ENCODE measurements at places on chromosomes 2 and 18.
A peak's percentile ranks its signal among the peaks of the same experiment; 100 is the strongest.

DNA sequence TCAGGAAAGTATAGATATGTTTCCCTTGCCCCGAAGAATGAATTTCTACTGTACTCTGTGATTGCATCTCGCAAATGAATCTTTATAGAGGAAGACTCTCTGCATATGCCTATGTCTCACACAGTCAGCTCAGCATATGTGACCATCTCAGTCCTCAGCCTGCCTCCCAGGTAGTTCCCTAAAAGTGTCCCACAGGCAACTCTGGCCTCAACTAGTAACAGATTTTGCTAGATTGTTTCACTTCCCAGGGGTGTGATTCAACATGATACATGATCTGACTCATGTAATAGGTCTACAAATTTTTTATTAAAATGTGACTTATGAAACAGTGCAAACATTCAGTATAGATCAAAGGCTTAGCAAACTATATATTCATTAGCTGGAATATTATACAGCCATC, 296.6 kb upstream of the CRIM1 start:
- no peak for DNase-seq

DNA sequence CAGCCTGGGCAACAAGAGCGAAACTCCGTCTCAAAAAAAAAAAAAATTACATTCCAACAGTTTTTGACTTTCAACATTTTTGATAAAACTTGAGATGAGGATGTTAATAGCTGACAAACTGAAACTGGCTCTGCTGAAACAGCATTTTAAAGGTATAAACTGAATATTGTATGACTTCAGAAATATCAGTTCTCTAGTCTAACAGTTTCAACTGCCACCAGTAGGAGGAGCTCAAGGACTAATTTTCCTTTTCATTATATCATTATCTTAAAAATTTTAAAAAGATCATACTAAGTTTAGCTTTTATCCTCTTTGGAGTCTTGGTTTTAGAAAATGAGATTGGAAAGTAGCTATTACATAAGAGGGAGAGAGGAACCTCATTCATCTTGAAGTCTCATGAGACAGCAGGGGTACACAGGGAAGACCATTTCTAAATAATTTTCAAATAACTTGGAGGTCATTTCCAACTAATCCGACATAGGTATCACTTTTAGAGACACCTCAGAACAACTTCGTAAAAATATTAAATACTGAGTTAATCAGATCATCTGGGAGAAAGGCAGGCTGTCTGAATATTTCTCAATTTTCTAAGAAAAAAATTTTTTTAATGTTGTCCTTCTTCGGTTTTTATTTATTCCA, 37.6 kb upstream of the MCM6 start:
- peak; percentile 33 for DNase-seq

DNA sequence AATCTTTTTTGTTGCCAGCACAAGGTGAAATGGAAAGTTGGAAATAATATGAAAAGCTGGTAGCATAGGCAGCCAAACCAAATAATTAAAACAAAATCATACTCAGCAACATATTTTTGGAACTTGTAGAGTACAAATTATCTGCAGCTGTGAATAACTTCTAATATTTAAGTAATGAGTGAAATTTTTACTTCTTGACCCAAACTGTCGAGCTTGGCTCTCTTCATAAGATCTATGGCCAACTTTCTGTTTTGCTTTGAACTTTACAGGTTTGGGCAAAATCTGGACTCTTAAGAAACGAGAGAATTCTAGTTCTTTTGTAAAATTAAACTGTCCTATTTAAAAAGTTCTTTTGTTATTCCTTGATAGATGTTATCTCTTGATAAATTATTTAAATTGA, 25.6 kb upstream of the CCDC102B start:
- no peak for DNase-seq

DNA sequence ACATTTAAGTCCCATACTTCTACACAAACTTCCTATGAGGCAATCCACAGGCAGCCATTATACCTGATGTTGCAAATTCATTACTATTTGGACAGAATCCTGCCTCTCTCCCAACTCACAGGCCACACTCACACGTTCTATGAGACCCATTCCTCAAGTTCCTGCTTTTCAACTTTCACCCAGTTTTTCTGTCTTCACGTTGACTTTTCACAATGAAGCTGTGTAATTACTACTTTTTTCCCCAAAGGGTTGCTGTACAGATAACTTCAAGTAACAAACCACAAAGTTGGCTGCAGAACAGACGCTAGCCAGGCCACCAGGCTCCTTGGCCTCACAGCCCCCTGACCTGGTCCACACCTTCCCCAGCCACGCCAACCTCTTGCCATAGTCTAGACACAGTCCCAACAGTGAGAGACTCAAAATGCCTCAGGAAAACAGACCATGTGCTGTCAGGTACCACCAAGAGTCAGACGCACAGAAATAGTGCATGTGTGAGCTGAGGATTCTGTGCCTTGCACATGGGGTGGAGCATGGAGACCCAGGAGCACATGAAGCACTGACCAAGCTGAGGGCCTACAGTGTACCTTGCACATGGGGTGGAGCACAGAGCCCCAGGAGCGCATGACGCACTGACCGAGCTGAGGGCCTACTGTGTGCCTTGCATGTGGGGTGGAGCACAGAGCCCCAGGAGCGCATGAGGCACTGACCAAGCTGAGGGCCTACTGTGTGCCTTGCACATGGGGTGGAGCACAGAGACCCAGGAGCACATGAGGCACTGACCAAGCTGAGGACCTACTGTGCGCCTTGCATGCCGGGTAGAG, 61.0 kb downstream of the EIPR1 start:
- DNase-seq, result no peak

DNA sequence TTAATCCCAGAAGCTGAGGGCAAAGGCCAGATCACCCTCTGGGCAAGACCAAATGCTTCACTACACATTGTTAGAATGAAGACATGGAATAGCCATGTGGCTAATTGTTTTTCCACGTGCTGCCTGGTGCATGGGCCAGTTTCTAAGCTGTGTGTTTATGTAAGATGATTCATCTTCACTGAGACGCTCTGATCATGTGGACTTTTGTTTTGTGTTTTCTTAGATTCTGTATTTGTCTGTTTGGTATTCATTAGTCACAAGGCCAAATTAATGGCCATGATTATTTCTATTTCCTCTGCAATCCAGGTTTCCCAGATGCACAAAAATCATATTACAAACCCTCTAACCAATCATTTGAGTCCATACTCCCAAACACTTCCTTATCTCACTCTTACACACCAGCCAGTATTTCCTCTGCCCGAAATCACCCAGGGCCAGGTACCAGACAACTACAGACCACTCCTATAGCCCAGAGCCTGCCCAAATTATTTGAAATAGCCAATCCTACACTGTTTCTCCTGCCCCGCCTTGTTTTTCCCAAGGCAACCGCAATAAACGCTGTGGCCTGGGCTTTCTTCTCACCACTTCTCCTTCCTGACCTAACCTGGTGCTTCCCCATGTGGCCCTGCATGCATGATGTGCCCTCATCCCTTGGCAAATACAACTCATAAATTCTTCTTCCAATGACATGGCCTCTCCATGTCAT, 94.2 kb upstream of the SP3 start:
- DNase-seq, result no peak

GRCh38 chr18:24459772-24460171, 665 bp upstream of the HRH4 start:
- DNase-seq, result no peak

DNA sequence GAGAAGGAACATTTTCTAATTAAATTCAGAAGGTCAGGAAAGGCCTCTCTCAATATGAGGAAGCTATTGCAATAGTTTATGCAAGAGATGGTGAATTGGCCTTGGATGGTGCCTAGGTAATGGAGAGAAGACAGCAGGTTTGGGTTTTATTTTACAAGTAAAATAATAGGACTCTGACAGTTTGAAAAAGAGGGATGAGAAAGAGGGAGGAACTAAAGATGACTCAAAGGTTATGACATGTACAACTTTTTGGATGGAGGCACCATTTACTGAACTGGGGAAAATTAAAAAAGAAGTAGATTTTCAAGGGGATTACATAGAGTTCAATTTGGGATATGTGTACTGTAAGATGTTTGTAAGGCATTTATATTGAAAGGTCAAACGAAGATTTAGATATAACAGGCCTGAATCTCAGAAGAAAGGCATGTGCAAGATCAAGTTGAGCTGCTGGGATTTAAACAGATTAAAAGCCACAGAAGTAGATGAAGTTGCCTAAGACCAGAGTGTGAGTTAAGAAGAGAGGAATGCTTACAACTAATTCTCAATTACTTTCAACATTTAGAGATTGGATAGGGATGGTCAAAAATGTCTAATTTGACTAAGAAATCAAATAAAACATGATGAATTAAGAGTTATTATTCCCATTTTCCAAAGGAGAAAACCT, 12.3 kb upstream of the ASNSD1 start:
- no peak for DNase-seq

DNA sequence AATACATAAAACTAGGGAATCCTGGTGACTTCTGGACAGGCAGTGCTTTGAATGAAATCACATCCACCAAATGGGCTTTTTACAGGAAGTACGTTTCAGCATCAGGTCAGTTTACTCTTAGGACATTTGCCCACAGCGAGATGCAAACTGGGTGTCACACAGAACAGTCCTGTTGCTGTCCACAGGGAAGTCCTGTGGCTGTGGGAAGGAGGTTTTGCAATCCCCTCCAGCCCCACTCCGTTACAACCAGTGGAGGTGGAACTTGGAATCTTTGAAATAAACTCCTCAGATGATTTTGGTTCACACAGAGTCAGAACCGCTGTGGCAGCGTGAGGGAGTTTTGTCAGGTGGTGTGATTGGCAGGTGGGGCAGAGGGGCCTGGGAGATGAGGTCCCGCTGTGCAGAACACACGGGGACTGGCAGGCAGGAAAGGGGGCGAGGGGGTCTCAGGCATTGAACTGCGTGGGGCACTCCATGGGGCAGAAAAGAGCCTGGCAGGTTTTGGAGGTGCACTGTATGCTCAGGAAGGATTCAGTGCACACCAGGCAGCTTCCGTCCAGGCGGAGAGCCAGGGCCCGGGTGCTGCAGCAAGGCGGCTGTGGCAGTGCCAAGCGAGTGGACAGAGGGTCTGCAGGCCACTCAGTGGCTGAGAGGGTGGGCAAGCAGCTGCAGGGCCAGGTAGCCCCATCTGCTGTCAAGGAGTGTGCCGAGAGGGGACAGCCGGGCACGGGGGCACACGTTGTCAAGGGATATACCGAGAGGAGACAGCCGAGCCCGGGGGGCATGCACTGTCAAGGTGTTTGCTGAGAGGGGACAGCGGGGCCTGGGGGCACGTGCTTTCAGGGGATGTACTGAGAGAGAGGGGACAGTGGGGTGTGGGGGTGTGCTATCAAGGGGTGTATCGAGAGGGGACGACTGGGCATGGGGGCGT, 148.7 kb downstream of the LDLRAD4 start:
- DNase-seq, result no peak

DNA sequence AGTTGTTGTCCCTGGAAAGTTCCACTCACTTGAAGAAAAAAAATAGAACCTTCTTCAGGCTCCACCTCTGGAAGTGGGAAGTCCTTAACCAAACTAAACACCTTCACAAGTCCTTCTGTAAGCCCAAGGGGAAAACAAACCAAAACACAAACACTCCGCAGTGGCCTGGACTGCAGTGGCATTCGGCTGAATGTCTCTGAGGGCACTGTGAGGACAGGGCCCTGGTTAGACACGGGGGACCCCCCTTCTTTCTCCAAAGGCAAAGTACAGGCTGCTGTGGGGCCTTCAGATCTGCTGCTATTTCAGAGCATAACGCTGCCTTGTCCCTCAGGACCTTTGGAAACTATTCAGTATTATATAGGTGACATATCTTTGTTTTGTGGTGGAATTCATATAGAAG, 28.1 kb downstream of the FOSL2 start:
- DNase-seq, result no peak

- no peak for DNase-seq
Observed at GRCh38 chr18:77063260-77063659, 69.3 kb downstream of the MBP start.

- no peak for DNase-seq
Observed at GRCh38 chr18:35193316-35193715, 47.5 kb upstream of the ZNF397 start.

- DNase-seq, result no peak
Observed at GRCh38 chr2:36270758-36271157, 84.8 kb upstream of the CRIM1 start.

All from renal pelvis (tissue), 12 donors.